ENCODE measurements at places on chromosomes 7 and 10. TPM values are rescaled to one million over a fixed set of nuclear protein-coding genes. Genes with fewer than 3 reads are reported as not detected.

Gene FAM25C
- not detected for total RNA-seq

Gene AEBP1
- 20.2 TPM for total RNA-seq

Gene TMEM196
- total RNA-seq, result not detected

Gene SBDS
- 63.7 TPM for total RNA-seq

Gene SSC4D
- 0.47 TPM for total RNA-seq

Gene NXPH1
- total RNA-seq, result not detected

Gene FOXI2
- total RNA-seq, result not detected

Gene TSPAN33
- 0.16 TPM for total RNA-seq

Gene CEP55
- total RNA-seq, result 0.94 TPM

Gene SMURF1
- 12.6 TPM for total RNA-seq

Gene TCAF1
- total RNA-seq, result 36.8 TPM

Gene COL28A1
- 0.16 TPM for total RNA-seq

Gene LRRC18
- total RNA-seq, result not detected

Gene NUTM2E
- total RNA-seq, result not detected

Gene BICC1
- total RNA-seq, result 74.9 TPM

Gene SLC26A5
- not detected for total RNA-seq

Gene CRHR2
- not detected for total RNA-seq

Gene CFAP43
- 0.16 TPM for total RNA-seq

Gene AGR3
- not detected for total RNA-seq

Gene LRGUK
- 0.09 TPM for total RNA-seq

Gene CACNA2D1
- 33.3 TPM for total RNA-seq

Gene GIMAP6
- not detected for total RNA-seq

Gene UTF1
- not detected for total RNA-seq

Gene ADARB2
- total RNA-seq, result not detected

Gene ANKRD30A
- not detected for total RNA-seq

Gene AGAP5
- 2.8 TPM for total RNA-seq

Gene WEE2
- total RNA-seq, result not detected
